Lung microvascular endothelial cell (primary cell): ENCODE measurements at places on chromosomes 13 and 19. TPM values are rescaled to one million over a fixed set of nuclear protein-coding genes. Genes with fewer than 3 reads are reported as not detected.

The MYPOP gene
- 0.87 and 1.2 TPM in 2 replicates for total RNA-seq

The COMMD6 gene
- total RNA-seq: 40.3 and 81.5 TPM in 2 replicates

The RBM26 gene
- total RNA-seq: 10.5 and 14.7 TPM in 2 replicates

The CPB2 gene
- total RNA-seq: not detected in 2 replicates

The ZNF439 gene
- 0.22 and 2.8 TPM in 2 replicates for total RNA-seq

The MBD3L2 gene
- total RNA-seq: not detected in 2 replicates

The ZNF723 gene
- total RNA-seq: not detected in 2 replicates

The CHST8 gene
- total RNA-seq: under 0.01 and 0.20 TPM in 2 replicates

The ERCC5 gene
- 39.4 and 42.7 TPM in 2 replicates for total RNA-seq
